Skeletal muscle tissue (tissue), 5 donors: ENCODE measurements at places on chromosomes 4 and X. TPM values are rescaled to one million over a fixed set of nuclear protein-coding genes. Genes with fewer than 3 reads are reported as not detected.

Gene SLC49A3
- 4.2 TPM for total RNA-seq

Gene ARX
- total RNA-seq = 0.52 TPM

Gene RHOH
- total RNA-seq = 1.0 TPM

Gene BGN
- total RNA-seq = 24.5 TPM

Gene RHOXF1
- total RNA-seq = not detected

Gene LRAT
- under 0.01 TPM for total RNA-seq

Gene FGF2
- 8.4 TPM for total RNA-seq

Gene RNF175
- total RNA-seq = not detected

Gene GSPT2
- total RNA-seq = 5.2 TPM

Gene TMEM156
- total RNA-seq = under 0.01 TPM
